ENCODE measurements at places on chromosomes 5 and 9. TPM values are rescaled to one million over a fixed set of nuclear protein-coding genes. Genes with fewer than 3 reads are reported as not detected.

DNA sequence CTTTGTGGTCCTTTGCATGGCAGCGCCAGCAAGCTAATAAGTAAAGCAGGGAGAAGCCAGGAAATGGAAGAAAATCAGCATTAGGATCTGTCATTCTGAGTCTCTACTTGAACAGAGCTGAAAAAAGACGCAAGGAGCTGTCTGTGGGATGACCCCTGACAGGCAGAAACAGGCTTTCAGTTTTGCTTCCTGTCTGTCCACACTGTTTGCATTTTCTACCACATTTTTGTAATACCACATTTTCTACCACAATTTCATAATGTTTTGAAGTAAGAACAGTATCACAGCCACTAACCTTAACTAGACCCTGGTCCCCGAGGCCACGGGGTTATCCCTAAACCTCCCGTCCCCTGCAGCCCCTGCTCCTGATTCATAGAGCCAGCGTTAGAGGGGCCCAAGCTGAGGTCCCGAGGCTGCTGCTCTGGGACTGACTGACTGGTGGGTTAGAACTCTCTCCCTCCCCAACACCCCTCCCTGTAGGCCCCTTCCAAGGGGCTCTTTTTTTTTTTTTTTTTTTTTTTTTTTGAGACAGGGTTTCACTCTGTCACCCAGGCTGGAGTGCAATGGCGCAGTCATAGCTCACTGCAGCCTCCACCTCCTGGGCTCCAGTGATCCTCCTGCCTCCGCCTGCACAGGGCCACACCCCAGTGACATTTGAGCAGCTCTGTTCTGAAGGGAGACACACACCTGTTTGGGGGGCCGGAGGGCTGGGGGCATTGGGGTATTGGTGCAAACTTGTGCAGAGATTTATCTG is 4.0 kb upstream of the CLIC3 start:
- peaks cover 10% of the 10 kb centered on the region for H3K4me1 ChIP-seq
- H3K27ac ChIP-seq, result no peak overlapping the region
- H3K36me3 ChIP-seq, result no peaks in the 10 kb centered on the region
- H3K4me3 ChIP-seq, result no peak overlapping the region
- DNase-seq, result no peak

GRCh38 chr5:1561402-1561929 is 37.7 kb upstream of the LPCAT1 start:
- no peaks in the 10 kb centered on the region for H3K36me3 ChIP-seq
- no peak overlapping the region for H3K4me3 ChIP-seq
- H3K27me3 ChIP-seq, result no peaks in the 10 kb centered on the region
- DNase-seq, result no peak
- no peak overlapping the region for H3K27ac ChIP-seq

- no peaks in the 10 kb centered on the region for H3K36me3 ChIP-seq
- H3K4me1 ChIP-seq, result peaks cover 8% of the 10 kb centered on the region
- H3K27me3 ChIP-seq, result no peaks in the 10 kb centered on the region
- no peak for DNase-seq
Observed at GRCh38 chr9:125911861-125912644, 164.9 kb downstream of the PBX3 start.

DNA sequence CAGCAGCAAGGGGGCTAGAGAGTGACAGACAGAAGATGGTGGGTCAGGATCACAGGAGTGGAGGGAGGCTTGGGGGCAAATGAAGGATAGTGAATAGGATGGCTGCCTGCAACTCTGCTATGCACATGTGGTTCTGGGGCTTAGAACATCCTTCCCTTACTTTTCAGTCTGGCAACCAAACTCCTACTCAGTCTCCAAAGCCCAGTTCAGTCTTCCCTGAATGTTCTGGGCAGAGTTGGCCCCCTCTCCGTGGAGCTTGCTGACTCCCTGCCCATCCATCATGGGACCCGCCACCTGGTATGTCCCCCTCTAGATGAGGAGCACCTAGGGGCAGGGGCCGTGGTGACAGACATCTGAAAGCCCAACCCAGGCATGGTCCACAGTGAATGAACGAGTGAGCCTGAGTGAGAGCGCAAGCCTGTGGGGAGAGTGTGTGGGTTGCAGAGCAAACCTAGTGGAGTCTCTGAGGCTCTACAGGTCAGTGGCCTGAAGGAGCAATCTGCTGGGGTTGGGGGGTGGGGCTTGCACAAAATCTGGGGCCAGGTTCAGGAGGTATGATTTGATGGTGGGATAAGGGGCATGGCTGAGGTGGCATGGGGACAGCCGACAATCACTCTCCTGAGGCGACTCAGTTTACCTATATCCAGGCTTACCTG is 180.6 kb downstream of the FGF18 start:
- no peak overlapping the region for H3K4me3 ChIP-seq
- no peaks in the 10 kb centered on the region for H3K4me1 ChIP-seq
- H3K27me3 ChIP-seq, result 0 out of 2 replicates have a peak, but pooled peaks cover 3% of the 10 kb centered on the region

- no peaks in the 10 kb centered on the region for H3K27me3 ChIP-seq
- peaks cover 7% of the 10 kb centered on the region for H3K36me3 ChIP-seq
- no peaks in the 10 kb centered on the region for H3K4me1 ChIP-seq
- no peak overlapping the region for H3K27ac ChIP-seq
Observed at GRCh38 chr9:128540634-128541360, 11.6 kb upstream of the SPTAN1 start.

- peaks cover 24% of the 10 kb centered on the region for H3K4me1 ChIP-seq
- no peaks in the 10 kb centered on the region for H3K27me3 ChIP-seq
- no peak overlapping the region for H3K4me3 ChIP-seq
- DNase-seq, result no peak
- no peaks in the 10 kb centered on the region for H3K36me3 ChIP-seq
- H3K27ac ChIP-seq, result peak overlapping the region; percentile 17
Observed at GRCh38 chr5:126745259-126745992, 31.5 kb upstream of the LMNB1 start.

CD72 gene
- total RNA-seq, result 0.72 TPM

BBLN gene
- total RNA-seq, result 48.5 TPM

RMND5B gene
- 40.8 TPM for total RNA-seq

Measured in Panc1 (cell line).